ENCODE measurements at places on chromosomes 5 and 9.

DNA sequence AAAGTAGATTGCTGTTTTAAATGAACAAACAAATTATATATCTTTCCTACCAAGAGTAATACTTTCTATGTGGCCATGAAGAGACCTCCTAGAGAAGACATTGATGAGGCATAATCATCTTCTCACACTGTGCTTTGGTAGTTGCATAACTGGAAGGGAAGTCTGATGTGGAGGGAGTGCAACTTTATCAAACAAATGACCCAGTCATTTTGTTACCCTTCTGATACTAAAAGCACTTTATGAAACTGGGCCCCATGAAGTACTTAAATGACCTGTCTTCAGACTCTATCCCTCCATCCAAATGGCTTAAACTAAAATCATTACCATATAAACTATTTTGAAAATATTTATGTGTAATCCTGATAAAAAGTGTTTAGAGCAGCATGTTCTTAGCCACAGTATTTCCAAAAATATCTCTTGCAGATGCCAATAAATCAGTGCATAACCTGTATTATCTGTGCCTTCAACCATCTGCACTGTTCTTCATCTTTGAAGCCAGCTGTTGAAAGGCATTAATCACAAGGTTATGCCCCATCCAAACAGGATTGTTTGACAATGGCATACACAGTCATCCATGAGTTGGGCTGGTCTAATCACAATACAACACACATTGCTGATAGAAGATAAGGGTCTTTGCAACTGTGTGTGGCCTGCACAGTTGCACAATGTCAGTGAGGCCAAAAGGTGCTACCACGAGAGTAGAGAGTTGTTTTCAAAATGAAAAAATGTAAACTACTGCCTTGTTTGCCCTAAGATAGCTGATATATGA, 31.9 kb upstream of the MIER3 start:
- DNase-seq = no peak

GRCh38 chr9:101512116-101512515, 21.5 kb upstream of the RNF20 start:
- no peak for DNase-seq

DNA sequence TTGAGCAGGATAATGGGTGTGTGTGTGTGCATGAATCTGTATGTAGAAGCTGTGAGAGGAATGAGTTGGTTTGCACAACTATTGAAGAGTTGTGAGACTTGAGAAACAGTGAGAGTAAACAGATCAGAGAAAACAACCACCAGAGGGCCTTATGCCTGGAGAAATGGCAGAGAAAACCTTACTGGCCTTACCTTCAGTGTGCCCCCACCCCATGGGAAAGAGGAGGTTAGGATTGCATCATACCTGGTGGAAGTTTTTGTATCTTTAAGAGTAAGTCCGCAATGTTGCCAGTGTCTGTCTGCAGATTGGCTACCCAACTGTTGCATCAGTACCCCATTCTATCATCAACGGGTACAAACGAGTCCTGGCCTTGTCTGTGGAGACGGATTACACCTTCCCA, 1909.4 kb upstream of the WWC1 start:
- DNase-seq = no peak

- no peak for DNase-seq
These were observed 467.3 kb upstream of the FTMT start for GRCh38 chr5:121384359-121384758.

GRCh38 chr5:9456435-9457042, 89.3 kb downstream of the SEMA5A start:
- no peak for DNase-seq
